ENCODE measurements at places on chromosomes 1 and 21. TPM values are rescaled to one million over a fixed set of nuclear protein-coding genes. Genes with fewer than 3 reads are reported as not detected.

GRCh38 chr1:44227211-44227610 is 13.9 kb downstream of the DMAP1 start:
- no peak for DNase-seq

GRCh38 chr1:245888809-245889208 is 618.3 kb downstream of the SMYD3 start:
- DNase-seq = no peak

DNA sequence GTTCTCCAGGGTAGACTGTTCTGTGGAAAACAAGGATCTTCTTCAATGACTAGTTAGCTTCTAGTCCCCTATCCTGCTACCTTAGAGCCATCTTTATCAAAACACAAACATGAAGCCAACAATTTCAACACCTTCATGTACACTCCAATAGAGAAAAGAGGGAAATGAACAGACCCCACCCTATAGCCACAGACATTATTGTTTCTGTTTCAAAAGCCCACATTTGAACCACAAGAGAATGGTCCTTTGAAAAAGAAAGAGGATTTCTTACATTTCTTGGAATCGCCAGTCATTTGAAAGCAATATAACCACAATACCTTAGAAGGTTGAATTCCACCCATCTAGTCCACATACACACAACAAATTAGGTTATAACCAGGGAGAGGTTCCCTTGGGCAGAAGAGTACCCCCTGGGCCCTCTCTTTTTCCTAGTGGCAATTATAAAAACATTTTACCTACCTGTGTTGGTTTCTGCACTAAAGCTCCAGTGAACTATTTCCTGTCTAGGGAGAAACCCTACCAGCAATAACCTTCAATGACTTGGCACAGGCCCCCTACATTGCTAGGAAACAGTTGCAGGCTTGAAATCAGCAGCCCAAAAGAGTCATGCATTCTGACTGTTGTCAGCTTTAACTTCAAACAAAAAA is 2.7 kb upstream of the LPGAT1 start:
- no peak for DNase-seq

DNA sequence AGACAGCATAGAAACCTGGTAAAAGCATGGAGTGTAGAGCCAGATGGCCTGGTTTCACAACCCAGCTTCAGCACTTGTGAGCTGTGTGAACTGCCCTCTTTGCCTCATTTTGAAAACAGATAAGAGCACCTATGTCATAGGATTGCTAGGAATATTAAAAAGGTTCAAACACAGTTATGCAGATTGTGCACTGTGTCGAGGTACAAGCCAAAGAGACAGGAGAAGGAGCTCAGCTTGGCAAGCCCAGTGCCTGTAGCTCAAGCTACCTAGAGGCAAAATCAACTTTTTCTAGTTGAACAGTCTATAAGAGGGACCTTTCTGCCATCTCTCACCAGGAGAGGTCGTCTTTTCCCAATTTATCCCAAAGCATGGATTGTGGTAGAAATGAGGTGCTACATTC is 5.0 kb downstream of the CHODL start:
- no peak for DNase-seq

DNA sequence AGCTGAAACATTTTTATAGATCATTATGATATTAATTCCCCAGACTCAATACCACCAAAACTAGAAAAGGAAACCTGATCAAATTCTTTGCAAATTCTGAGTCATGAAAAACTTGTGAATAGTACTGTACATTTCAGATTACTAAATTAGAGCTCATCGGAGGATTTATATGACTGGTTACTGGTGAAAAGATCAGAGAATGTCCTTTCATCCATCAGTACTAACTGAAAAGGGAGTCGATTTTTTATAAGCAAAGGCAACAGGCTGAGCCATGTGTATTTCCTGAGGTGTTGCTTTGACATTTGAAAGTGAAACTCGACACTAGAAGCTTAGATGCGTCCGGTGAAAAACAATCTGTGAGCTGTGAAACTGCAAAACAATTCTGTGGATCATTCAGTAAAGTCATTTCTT is 155.7 kb downstream of the TNFSF18 start:
- DNase-seq = no peak

DNA sequence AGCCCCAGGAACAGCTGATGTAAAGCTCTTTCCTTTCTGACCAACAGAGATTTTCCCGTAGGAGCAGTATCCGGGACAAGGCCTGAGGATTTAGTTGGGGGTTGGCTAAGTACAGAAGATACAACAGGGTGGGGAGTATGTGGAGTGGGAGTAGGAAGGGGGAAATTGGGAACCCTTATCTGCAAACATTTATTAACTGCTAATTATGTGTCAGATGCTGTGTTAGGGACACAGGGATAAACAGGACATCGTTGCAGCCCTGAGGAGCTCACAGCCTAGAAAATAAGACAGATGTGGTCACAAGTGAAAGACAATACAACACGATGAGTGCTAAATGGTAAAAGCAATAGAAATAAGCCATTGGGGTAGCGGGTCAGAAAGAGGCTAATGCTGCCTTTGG is 12.0 kb downstream of the CD84 start:
- DNase-seq = no peak

Gene FAM167B
- 2.8 TPM for total RNA-seq

Gene WNT2B
- total RNA-seq = 2.0 TPM

Gene ANGPTL3
- not detected for total RNA-seq
